ENCODE measurements at places on chromosomes 12 and 14. TPM values are rescaled to one million over a fixed set of nuclear protein-coding genes. Genes with fewer than 3 reads are reported as not detected.

The ANO4 gene
- 0.16 TPM for total RNA-seq

The TESPA1 gene
- total RNA-seq = not detected

The WDHD1 gene
- total RNA-seq = 14.5 TPM

The TROAP gene
- 12.5 TPM for total RNA-seq

The SPX gene
- total RNA-seq = 0.16 TPM

The SRRM4 gene
- not detected for total RNA-seq

The KRT3 gene
- not detected for total RNA-seq

The MAGOHB gene
- total RNA-seq = 9.9 TPM

The POTEM gene
- not detected for total RNA-seq

The FGF23 gene
- not detected for total RNA-seq

The AQP6 gene
- not detected for total RNA-seq

The EPYC gene
- not detected for total RNA-seq

The WIF1 gene
- total RNA-seq = not detected

The E2F7 gene
- 6.3 TPM for total RNA-seq

The MSRB3 gene
- 27.2 TPM for total RNA-seq

The CLEC7A gene
- total RNA-seq = 0.25 TPM

The OR11H7 gene
- not detected for total RNA-seq

The OTOGL gene
- total RNA-seq = 0.16 TPM

The GPX2 gene
- total RNA-seq = not detected

The FBRSL1 gene
- 5.0 TPM for total RNA-seq

The SOX5 gene
- 0.25 TPM for total RNA-seq

The GCH1 gene
- 6.0 TPM for total RNA-seq

The ZC2HC1C gene
- 0.49 TPM for total RNA-seq

The KRT74 gene
- not detected for total RNA-seq

The TEX52 gene
- not detected for total RNA-seq

The OR6C6 gene
- not detected for total RNA-seq

The AQP5 gene
- total RNA-seq = under 0.01 TPM

The MIA2 gene
- 17.6 TPM for total RNA-seq

The OR10P1 gene
- total RNA-seq = not detected

The KRT2 gene
- total RNA-seq = not detected

The TC2N gene
- 0.16 TPM for total RNA-seq

The RNU6-7 gene
- total RNA-seq = not detected

The COX6A1 gene
- 561 TPM for total RNA-seq

Measured in bladder microvascular endothelial cell (primary cell).